ENCODE measurements at places on chromosomes 7 and 10.
A peak's percentile ranks its signal among the peaks of the same experiment; 100 is the strongest.

- DNase-seq = no peak
These were observed 25.4 kb downstream of the CFTR start for GRCh38 chr7:117505238-117505637.

DNA sequence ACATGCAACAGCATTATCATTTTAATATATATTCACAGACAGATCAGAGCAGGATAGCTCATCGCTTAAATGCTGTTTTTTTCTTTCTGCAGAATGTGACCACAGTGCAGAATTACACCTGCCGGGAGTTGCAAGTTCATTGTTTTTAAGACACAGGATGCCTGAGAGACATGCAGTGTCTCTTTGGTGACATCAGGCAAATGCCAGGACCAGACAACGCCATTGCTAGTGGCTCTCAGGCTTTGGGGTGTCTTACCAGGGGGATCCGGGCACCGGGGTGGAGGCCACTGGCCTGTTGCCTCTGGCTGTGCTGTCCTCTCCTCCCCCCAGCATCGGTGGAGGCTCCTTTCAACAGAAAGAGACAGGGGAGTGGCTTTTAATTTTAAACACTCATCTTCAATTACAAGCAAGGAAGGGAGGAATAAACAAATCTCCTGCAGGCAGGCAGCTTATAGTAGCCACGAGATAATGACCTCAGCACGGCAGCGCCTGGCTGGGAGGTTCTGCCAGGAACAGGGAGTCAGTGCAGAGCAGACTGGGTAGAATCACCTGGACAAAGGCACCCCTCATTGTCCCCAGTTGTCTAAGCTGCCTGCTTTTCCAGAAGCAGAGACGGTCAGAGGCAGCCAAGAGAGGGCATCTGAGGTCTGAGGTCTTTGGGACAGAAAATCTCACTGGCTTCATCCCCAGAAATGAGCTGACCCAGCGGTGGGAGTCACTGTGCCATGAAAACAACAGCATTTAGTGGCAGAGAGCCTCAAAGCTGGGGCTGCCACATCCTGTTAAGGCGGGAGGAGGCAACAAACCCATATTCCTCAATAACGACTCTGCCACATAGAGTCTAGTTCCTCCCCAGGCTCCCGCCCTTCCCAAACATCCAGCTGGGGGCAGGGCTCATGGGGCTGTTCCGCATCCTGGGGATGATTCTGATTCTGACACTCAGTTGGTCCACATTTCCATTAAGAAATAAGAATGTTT, 148.4 kb downstream of the TCERG1L start:
- DNase-seq = no peak

GRCh38 chr7:7812112-7812511, 93.7 kb upstream of the RPA3 start:
- peak; percentile 74 for DNase-seq

DNA sequence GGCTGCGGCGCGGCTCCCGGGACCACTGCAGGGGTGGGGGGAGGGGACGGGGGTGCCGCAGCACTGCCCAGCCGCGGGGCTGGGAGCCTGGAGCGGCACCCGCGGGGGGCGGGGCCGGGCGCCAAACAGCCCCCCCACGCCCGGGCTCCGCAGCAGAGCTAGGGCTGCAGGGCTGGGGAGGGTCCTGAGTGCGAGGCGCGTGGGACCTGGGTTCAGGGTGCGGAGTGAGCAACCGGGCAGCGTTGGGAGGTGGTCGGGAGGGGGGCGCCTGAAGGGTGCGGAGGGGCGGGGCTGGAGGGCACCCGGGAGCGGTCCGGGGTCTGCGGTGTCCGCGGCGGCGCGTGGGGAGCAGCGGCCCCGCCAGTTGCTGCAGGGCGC, 528 bp downstream of the CAMK2G start:
- no peak for DNase-seq

GRCh38 chr10:111175787-111176186, 99.0 kb downstream of the ADRA2A start:
- no peak for DNase-seq

GRCh38 chr7:148253629-148254028, 336.9 kb upstream of the C7orf33 start:
- no peak for DNase-seq

- DNase-seq = no peak
These were observed 56.7 kb downstream of the SNX10 start for GRCh38 chr7:26348234-26348851.

- DNase-seq = peak; percentile 40
These were observed 62.8 kb upstream of the CUX1 start for GRCh38 chr7:101754424-101755159.

GRCh38 chr7:107581387-107582013, 1.5 kb downstream of the BCAP29 start:
- no peak for DNase-seq

- DNase-seq = no peak
These were observed 408.0 kb downstream of the THSD7A start for GRCh38 chr7:11424006-11424405.

- DNase-seq = no peak
These were observed 280.5 kb downstream of the SFMBT2 start for GRCh38 chr10:7130191-7130911.
